Stimulated activated CD8-positive, alpha-beta memory T cell treated with anti-CD3 and anti-CD28 coated beads, Interleukin-4, amount 100 ng/mL, for 1 hour (primary cell): ENCODE measurements at places on chromosomes 4 and X.

GRCh38 chr4:147785129-147785528 is 53.2 kb downstream of the ARHGAP10 start:
- DNase-seq: no peak

- no peak for DNase-seq
These were observed 61.2 kb downstream of the ENOX2 start for GRCh38 chrX:130841776-130842175.

DNA sequence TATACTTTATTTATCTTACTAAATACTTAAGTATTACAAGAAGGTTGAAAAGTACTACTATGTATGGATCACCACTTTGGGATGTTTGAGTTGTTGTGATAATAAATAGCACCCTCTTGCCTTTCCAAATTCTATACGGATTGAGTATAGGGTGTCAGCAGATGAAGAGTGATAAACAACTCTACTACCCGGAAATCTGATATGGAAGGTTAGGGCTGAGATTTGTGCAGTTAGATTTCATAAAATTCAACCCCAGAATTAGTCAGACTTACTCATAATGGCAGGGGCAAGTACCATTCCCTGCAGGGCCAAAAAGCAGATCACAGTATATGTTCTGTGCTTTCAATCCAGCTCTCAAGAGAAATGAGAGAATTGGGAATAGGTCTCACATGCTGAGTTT is 1008.9 kb upstream of the PCDH7 start:
- DNase-seq: no peak

GRCh38 chrX:125378205-125378604 is 58.5 kb downstream of the TEX13C start:
- no peak for DNase-seq

GRCh38 chr4:21769404-21770147 is 179.0 kb downstream of the KCNIP4 start:
- no peak for DNase-seq

GRCh38 chr4:185825737-185826136 is 13.7 kb upstream of the SORBS2 start:
- no peak for DNase-seq

DNA sequence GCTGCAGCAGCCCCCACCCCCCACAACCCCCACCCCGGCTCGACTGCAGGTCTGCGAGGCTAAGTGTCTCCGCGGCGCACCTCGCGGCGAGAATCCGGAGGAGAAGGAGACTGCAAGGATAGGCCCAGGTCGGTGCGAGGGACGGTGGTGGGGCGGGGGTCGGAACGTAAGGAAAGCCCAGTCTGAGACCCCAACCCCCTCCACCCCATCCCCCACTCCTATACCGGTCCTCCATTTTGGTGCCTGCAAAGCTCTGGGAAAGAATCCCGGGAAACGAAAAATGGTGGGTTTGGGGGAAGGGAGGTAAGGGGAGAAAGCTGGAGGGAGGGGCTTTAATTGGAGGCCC is 614 bp downstream of the BEX3 start:
- DNase-seq: no peak

DNA sequence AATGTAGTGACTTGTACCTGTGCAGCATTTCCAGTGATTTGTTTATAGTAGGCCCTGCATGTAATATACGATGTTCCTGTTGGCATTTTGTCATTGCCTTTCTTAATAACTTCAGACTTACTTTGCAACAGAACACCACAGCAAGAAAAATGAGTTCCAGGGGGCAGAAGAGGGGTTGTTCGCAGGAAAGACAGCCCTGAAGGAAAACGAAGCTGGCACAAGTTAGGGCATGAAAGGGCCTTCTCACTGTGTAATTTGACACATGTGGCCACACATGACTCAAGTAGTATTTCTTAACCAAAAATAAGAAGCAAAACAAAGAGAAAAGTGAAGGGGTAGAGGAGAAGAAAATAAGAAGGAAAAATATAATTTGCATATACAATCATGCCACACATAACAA is 265.8 kb upstream of the SMIM31 start:
- DNase-seq: no peak

- DNase-seq: no peak
These were observed 624.3 kb upstream of the EPHA5 start for GRCh38 chr4:66294638-66295037.

DNA sequence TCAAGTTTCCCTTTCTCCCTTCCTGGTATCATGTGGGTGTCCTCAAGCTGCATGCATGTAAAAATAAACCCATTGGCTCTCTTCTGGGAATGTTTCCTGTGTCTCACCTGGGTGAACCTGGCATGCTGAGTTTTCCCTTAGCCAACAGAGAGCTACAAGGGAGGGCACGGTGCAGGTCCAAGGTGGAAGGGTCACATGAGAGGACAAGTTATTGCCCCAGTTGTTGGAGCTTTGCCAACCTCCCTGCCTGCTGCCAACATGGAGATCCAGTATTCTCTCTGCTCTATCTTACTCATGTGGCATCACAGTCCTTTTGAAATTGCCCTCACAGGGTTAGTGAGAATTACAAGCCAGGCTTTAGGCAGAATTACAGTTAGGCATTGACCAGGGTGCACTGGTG is 196.1 kb upstream of the GYPA start:
- no peak for DNase-seq

DNA sequence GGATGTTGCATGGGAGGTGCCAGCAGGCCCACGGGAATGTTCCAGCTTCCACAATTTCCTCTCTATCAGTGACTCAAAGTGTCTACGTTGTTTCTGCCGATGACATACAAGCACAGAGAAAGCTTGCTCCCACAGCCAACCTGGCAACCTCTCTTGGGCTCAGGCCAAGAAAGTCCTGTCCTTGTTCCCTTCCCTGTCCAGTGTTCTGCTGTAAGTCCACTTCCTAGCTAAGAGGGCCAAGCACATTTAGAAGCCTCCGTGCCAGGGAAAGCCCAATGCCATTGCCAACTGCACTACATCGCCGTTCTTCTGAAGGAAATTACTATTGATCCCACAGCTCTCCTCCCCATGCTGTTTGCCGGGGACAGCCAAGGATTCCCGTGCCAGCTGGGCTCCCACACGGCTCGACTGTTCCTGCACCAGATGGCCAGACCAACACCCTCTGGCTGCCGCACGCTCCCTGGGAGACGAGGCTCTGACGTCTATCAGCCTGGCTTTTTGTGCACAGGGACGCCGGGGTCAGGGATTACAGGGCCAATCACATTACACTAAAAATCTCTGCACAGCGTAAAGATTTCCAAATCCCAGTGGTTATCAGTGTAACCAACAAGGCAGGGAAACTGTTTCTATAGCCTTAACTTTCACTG is 284.0 kb downstream of the BCOR start:
- no peak for DNase-seq
